GM23248 (cell line): ENCODE measurements at places on chromosomes 6 and 20. TPM values are rescaled to one million over a fixed set of nuclear protein-coding genes. Genes with fewer than 3 reads are reported as not detected.

TFAP2D gene
- total RNA-seq: not detected in 2 replicates

MUC22 gene
- not detected in 2 replicates for total RNA-seq

ZCCHC3 gene
- total RNA-seq: 13.8 and 14.8 TPM in 2 replicates

ITPA gene
- 43.6 and 47.2 TPM in 2 replicates for total RNA-seq

CST3 gene
- 396 and 478 TPM in 2 replicates for total RNA-seq

MYLK2 gene
- 0.63 TPM in 1 of 2 replicates, not detected in the other for total RNA-seq

KIAA1755 gene
- total RNA-seq: 2.8 and 5.1 TPM in 2 replicates

SLC12A5 gene
- not detected in 2 replicates for total RNA-seq

HLA-DOB gene
- total RNA-seq: not detected in 2 replicates

DLK2 gene
- total RNA-seq: 0.51 and 0.76 TPM in 2 replicates

DNA sequence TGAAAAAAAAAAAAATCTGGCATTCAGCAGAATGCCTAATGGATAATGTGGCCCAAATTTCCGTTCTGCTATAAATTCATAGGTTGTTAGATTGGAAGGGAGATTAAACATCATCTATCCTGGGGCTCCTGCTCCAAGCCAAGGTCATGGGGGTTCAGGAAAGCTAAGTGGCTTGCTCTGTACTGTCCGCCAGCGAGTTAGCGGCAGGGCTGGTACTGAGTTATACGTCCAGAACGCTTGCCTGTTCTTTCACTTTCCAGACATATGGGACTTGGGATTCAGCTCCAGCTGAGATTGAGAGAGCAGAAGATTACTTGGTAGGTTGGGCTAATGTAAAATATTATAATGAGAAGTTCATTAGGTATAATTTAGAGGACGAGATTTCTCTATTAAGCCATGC lies 858 bp downstream of the RWDD1 start:
- H3K36me3 ChIP-seq: no peaks in the 10 kb centered on the region; the same call in 1 of the 2 replicates
- peaks cover 39% of the 10 kb centered on the region for H3K4me1 ChIP-seq
- peak; percentile 75 for DNase-seq

DNA sequence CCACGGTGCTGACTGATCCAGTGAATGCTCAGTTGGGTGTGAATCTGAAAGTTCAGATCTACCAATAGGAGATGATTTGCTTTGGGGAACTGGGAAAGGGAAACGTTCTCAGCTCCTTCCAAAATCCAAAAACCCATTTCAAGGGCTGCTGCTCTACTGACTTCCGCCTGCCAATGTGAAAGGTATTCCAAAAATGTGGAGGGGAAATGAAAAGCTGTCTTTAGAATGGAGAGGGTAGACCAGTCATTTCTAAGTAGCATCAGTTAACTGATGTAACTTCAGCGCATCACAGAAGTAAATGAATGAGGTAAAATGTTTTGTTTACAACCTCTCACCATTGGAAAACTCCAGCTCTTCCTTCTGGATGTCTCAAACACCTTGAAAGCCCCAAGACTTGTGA lies 19.6 kb upstream of the EYA2 start:
- no peak overlapping the region for H3K27ac ChIP-seq
- no peaks in the 10 kb centered on the region for H3K36me3 ChIP-seq

- no peaks in the 10 kb centered on the region for H3K27me3 ChIP-seq
- peak within 1 kb of the TSS; percentile 93 for H3K4me3 ChIP-seq
- peak; percentile 96 for DNase-seq
- H3K4me1 ChIP-seq: no peaks in the 10 kb centered on the region
- peak within 1 kb of the TSS; percentile 88 for H3K27ac ChIP-seq
Measured at GRCh38 chr6:136822376-136823127, at the start of gene PEX7. TSS of gene PEX7 (plus strand) at chr6:136822592. CDS start at chr6:136822666, 74 bp downstream.

- no peaks in the 10 kb centered on the region for H3K36me3 ChIP-seq
- no peaks in the 10 kb centered on the region for H3K4me1 ChIP-seq
- DNase-seq: no peak
- H3K27me3 ChIP-seq: peaks cover 12% of the 10 kb centered on the region; the same call in 1 of the 2 replicates
- H3K27ac ChIP-seq: no peak overlapping the region
- no peak overlapping the region for H3K4me3 ChIP-seq
Measured at GRCh38 chr6:32318501-32318900, 53.2 kb downstream of the TSBP1 start.

DNA sequence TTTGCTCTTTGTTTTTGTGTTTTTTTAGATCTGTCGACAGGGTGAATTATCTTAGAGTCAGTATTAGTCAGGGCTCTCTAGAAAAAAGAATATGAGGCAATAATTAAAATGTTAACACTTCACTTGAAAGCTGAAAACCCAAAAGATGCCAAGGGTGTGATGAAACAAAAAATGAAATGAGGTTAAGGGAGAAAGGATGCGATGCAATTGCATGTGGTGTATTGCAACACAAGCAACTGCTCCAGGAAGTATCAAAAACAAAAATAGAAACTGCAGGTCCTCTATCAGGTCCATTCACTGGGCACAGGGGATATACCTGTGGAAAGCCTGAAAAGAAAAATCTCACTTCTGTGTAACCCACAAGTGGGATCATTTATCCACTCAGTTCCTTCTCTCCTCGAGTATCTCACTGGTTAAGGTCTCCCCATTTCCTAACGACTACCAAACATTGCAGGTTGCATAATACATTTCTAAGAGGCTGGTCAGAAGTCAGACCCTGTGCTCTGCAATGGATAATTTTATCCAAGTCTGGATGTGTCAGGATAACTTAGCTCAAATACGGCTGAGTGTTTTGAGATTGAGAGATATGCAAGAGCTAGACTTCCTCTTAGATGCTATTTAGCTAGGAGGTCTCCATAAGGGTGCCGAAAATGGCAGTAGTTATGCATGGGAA lies 257.7 kb upstream of the GJE1 start:
- H3K4me1 ChIP-seq: no peaks in the 10 kb centered on the region; the same call in 1 of the 2 replicates
- H3K36me3 ChIP-seq: no peaks in the 10 kb centered on the region
- H3K27ac ChIP-seq: peak overlapping the region; percentile 41; the same call in 1 of the 2 replicates
- H3K27me3 ChIP-seq: no peaks in the 10 kb centered on the region
- peak overlapping the region; percentile 27; the same call in 1 of the 2 replicates for H3K4me3 ChIP-seq

GRCh38 chr6:150194195-150194594 lies 51.4 kb downstream of the PPP1R14C start:
- H3K27ac ChIP-seq: no peak overlapping the region
- H3K27me3 ChIP-seq: no peaks in the 10 kb centered on the region
- no peaks in the 10 kb centered on the region for H3K36me3 ChIP-seq
- H3K4me3 ChIP-seq: no peak overlapping the region

GRCh38 chr6:50030777-50031562 lies 9.2 kb upstream of the DEFB110 start:
- no peaks in the 10 kb centered on the region for H3K27me3 ChIP-seq
- DNase-seq: peak; percentile 1
- no peaks in the 10 kb centered on the region for H3K4me1 ChIP-seq
- no peak overlapping the region for H3K4me3 ChIP-seq
- H3K36me3 ChIP-seq: no peaks in the 10 kb centered on the region

GRCh38 chr6:132623106-132623845 lies 799 bp downstream of the TAAR2 start:
- no peak overlapping the region for H3K4me3 ChIP-seq
- H3K27me3 ChIP-seq: peaks cover 59% of the 10 kb centered on the region
- no peaks in the 10 kb centered on the region for H3K4me1 ChIP-seq
- no peak overlapping the region for H3K27ac ChIP-seq
- no peak for DNase-seq

DNA sequence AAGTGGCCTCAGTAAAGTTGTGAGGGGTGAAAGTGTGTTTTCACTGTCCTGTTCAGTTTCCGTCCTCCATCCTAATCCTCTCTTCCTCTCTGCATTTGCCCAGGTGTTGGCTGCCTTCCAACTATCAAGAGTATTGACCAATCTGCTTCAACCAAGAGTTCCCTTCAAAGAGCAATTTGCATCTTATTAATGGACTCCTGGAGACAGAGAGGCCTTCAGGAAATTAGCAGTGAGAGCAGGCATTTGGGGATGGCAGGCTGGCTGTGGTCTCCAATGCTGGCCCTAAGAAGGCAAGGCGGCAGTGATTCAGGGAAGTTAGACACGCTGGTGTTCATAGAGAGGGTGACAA lies 77.2 kb downstream of the GPR6 start:
- no peak for DNase-seq
- no peaks in the 10 kb centered on the region for H3K36me3 ChIP-seq
- H3K27ac ChIP-seq: no peak overlapping the region
- H3K4me3 ChIP-seq: no peak overlapping the region

- no peaks in the 10 kb centered on the region for H3K4me1 ChIP-seq
- no peak overlapping the region for H3K4me3 ChIP-seq
- H3K27me3 ChIP-seq: no peaks in the 10 kb centered on the region
- no peak overlapping the region for H3K27ac ChIP-seq
- H3K36me3 ChIP-seq: no peaks in the 10 kb centered on the region
- DNase-seq: no peak
Measured at GRCh38 chr6:20582586-20583443, 48.6 kb downstream of the CDKAL1 start.

GRCh38 chr20:31476294-31476585 lies 1.2 kb downstream of the REM1 start:
- no peak overlapping the region for H3K4me3 ChIP-seq
- no peaks in the 10 kb centered on the region for H3K36me3 ChIP-seq
- no peak overlapping the region for H3K27ac ChIP-seq

GRCh38 chr20:438571-439469 lies 23.5 kb downstream of the TBC1D20 start:
- no peak for DNase-seq
- peaks cover 4% of the 10 kb centered on the region for H3K4me1 ChIP-seq
- H3K27me3 ChIP-seq: no peaks in the 10 kb centered on the region
- H3K36me3 ChIP-seq: peaks cover 65% of the 10 kb centered on the region
- H3K27ac ChIP-seq: no peak overlapping the region

DNA sequence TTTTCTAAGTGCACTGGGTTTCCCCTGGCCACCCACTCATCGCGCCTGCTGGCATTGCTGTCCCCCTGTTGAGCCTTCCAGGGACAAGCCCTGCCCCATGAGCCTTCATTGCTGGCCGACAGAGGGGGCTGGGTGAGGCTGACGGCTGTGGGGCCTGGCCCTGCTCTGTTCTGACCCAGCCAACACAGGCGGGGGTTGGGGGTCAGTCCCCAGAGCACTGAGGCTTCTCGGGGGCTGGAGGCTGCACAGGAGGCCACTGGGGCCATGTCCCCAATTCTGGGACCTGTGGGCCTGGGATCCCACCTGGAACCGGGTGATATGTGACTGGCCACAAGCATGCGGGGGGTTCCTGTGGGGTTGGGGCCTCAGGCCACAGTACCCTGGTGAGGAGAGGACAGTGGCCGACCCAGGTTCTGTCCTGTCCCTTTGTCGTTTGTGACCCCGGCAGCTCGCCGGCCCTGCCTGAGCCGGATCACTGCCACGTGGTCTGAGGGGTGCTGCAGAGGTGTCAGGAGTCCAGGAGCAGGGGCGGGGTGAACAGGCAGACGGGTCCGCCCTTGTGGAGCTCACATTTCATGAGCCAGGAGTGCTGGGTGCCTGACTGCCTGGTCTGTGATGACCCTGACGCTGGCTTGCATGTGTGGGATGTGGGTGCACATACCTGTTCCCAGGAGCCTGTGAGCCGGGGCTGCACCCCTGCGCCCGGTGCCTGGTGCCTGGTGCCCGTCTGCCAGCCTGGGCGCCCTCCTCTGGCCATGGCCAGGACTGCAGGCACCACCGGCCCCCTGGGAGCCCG lies 2.1 kb upstream of the COL20A1 start:
- no peak overlapping the region for H3K4me3 ChIP-seq
- H3K36me3 ChIP-seq: peaks cover 3% of the 10 kb centered on the region; the same call in 1 of the 2 replicates
- no peaks in the 10 kb centered on the region for H3K4me1 ChIP-seq
